ENCODE measurements at places on chromosomes 12 and 14. TPM values are rescaled to one million over a fixed set of nuclear protein-coding genes. Genes with fewer than 3 reads are reported as not detected.

Gene LRIG3
- total RNA-seq, result not detected

Gene P2RX2
- not detected for total RNA-seq

Gene RPL41
- total RNA-seq, result 5,261 TPM

Gene CISTR
- not detected for total RNA-seq

Gene ZC2HC1C
- total RNA-seq, result 0.70 TPM

Gene TEX22
- 8.2 TPM for total RNA-seq

Gene SERPINA3
- total RNA-seq, result not detected

Gene APOF
- total RNA-seq, result not detected

Gene MYF6
- total RNA-seq, result not detected

Gene B4GALNT3
- 0.34 TPM for total RNA-seq

Gene IL26
- total RNA-seq, result not detected

Gene EML5
- 7.5 TPM for total RNA-seq

Gene DIO2
- not detected for total RNA-seq

Gene TAC3
- total RNA-seq, result not detected

Measured in naive thymus-derived CD8-positive, alpha-beta T cell (primary cell).